ENCODE measurements at places on chromosomes 7 and 10. TPM values are rescaled to one million over a fixed set of nuclear protein-coding genes. Genes with fewer than 3 reads are reported as not detected.

DNA sequence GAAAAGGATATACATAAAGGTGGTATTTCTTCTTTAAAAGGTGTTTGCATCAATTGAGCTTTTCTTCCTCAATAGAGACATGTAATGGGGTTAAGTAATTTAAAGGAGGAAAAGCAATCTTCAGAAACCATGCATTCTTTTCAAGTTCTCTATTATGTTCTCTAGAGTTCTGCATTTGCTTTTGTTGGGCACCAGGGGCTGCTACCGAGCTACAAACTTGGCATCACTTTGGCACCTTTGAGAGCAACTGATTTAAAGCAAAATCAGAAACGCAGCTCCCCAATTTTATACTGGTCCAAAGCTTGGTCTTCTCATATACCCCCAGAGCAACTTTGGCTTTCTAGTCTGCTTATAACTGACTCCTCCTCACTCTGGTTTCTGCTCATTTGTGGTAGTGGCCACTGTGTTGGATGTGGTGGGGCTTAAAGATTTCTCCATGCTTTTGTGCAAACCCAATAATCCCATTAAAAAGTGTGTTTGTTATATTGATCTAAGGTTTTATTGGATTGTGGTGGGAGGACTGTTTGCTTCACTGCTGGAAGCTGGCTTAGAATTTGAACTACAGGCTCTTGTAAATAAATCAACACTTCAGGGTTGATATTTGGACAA is 712.1 kb downstream of the PHTF2 start:
- no peak for DNase-seq

The DDC gene
- total RNA-seq, result 1.0 TPM

DNA sequence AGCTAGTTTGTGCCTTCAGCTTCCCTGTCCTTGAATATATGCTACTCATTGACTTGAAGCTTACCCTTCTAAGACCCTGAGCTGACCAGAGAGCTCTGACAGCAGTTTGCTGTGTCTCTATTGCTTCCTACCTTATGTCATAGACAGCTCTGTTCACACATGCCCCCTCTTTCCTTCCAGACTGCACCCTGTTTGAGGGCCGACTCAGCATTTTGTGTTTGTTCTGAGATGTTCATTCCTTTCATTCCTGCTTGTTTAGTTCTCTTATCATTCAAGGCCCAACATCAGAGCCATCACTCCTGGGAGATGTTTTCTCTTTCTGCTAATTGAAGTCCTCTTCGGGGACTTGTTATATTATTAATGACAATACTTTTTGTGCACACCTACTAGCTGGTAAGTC is 518.9 kb downstream of the LRMDA start:
- no peak for DNase-seq

GRCh38 chr10:60877777-60878120 is 66.2 kb downstream of the RHOBTB1 start:
- no peak for DNase-seq

DNA sequence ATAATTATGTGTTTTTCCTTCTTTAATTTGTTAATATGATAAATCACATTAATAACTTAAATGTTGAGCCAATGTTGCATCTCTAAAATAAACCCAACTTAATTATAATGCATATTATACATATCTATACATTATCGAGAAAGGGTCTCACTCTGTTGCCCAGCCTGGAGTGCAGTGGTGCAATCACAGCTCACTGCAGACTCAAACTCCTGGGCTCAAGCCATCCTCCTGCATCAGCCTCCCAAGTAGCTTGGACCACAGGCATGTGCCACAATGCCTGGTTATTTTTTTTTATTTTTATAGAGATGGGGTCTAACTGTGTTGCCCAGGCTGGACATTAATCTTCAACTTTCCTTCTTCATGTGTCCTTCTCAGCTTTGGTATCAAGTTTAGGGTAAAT is 98.9 kb downstream of the INHBA start:
- no peak for DNase-seq
